Mucosa of descending colon (tissue), 3 donors: ENCODE measurements at places on chromosomes 12 and 14.

- DNase-seq: no peak
Observed at GRCh38 chr12:41026151-41026550, 162.0 kb upstream of the PDZRN4 start.

DNA sequence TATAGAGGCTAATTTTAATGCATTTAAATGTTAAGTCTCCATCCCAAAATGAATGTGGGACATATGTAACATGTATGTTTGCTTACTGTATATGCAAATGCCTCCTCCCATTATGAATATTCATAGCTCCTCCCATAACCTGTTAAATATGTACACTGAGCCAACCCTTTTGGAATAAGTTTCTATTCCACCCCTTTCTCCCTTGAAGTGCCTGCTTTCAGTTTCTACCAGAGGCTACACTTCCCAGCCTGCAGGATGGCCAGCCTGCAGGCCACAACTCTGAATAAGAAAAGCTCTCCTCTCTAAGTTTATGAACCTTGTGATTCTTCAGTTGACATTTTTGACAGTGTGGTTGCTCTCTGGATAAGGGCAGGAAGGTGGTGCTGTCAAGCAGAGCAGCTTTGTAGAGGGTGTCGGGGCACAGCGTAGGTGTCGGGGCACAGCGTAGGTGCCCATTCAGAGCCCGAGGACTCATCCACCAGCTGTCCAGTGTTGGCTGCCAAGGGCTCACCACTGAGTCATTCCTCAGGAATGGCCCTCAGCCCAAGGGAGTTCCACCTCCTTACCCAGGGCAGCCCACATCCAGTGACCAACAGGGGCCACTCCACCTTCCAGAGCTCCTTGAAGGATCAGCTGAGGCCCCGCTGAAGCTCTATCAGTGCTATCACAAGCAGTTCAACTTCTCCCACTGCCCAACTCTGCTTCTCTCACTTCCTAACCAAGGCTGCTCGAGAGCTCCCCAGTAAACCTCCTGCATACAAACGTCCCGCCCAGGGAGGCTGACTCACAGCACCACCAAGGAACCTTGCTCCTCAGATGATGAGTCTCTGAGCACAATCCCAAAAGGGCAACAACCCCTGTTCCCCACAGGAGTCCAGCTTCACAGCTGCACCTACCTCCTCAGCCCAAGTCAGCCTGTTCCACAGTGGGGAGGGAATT is 31.4 kb downstream of the VWF start:
- DNase-seq: no peak

DNA sequence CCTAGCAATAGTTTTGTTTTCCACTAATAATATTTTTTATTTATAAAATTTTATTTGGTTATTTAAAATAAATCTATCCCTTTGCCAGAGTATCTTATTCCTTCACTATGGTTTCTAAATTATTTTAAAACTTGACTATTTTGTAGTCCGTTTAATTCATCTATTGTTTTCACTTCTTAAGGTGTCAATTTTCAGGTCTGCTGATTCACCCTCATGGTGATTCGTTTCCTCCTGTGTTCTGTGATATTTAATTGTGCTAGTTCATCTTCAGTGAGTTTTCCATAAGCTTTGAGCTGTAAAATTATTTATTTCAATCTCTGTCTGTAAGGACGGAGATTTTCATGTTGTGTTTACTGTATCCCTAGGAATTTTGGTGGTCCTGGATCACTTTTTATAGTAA is 70.6 kb downstream of the SNAPC1 start:
- DNase-seq: no peak

DNA sequence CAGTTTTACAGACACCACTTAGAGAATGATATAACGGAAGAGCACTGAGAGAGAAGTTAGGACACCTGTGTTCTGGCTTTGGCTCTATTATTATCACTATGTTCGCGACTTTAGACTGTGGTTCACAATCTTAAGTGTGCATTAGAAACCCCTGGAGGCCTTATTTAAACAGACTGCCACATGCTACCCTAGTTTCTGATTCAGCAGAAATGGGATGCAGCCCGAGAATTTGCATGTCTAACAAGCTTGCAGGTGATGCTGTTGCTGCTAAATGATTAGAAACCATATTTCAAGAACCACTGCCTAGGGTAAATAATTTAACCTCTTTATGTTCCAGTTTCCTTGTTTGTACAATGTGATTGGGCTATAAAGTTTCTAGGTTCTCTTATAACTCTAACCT is 3.6 kb upstream of the RAD51AP1 start:
- no peak for DNase-seq

GRCh38 chr12:121943926-121944325 is 25.5 kb downstream of the CFAP251 start:
- DNase-seq: no peak

- no peak for DNase-seq
Observed at GRCh38 chr12:12899530-12900380, 8.4 kb downstream of the GPRC5A start.

- no peak for DNase-seq
Observed at GRCh38 chr12:116400636-116401372, 123.3 kb upstream of the MED13L start.

- no peak for DNase-seq
Observed at GRCh38 chr14:76644855-76645518, 116.3 kb upstream of the VASH1 start.

DNA sequence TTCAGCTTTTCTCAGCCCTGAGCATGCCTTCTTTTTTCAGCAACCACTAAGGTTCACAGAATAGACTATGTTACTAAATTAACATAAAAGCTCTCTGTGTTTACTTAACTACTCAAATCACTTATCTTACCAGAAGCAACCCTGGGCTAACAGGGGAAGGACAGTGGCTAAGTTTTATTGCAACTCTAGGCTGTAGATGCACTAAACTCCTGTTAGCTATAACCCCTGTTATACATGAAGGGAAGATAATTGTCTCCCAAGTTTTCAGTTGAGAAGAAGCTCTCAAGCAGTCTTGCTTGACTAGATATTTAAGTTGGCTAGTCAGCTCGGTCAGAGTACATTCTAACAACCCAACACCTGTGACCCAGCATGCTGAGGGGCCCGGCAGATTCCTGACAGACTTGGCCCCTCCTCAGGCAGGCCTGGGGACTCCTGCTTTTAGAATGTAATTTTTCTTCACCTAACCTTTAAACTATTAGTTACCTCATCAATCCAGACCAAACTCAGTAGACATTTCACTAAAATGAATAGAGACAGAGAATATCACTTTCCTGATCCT is 464.5 kb downstream of the EGLN3 start:
- DNase-seq: no peak

DNA sequence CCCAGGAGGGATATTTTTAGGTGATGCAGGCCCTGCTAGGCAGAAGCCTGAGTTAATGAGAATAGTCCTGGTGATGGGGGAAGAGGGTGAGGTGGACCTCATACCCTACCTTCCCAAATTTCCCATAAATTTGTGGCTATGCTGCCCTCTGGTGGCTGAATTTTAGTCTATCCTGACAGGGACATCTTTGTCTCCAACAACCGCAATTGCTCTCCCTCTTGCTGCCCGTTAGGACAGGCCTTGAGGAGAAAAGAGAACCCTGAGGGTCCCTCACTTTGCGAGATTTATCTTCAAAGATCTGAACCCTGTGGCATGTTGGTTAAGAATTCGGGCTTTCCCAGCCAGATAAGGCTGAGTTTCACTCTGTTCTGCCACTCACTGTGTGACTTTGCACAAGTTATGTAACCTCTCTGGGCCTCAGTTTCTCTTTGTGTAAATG is 9.8 kb upstream of the ZNF385A start:
- no peak for DNase-seq
